Bronchus fibroblast of lung (primary cell): ENCODE measurements at places on chromosomes 2 and 18. TPM values are rescaled to one million over a fixed set of nuclear protein-coding genes. Genes with fewer than 3 reads are reported as not detected.

Gene TMEM37
- total RNA-seq, result 0.45 and 0.84 TPM in 2 replicates

Gene CXCR2
- not detected in 2 replicates for total RNA-seq

Gene RNF152
- 1.8 and 1.9 TPM in 2 replicates for total RNA-seq

Gene GRB14
- 0.17 TPM in 1 of 2 replicates, not detected in the other for total RNA-seq

Gene LAMA1
- 6.2 and 7.0 TPM in 2 replicates for total RNA-seq

Gene PROC
- total RNA-seq, result not detected in 2 replicates

Gene OSR1
- 19.8 and 22.9 TPM in 2 replicates for total RNA-seq

Gene KYNU
- total RNA-seq, result 1.0 and 1.3 TPM in 2 replicates

Gene ALK
- not detected in 2 replicates for total RNA-seq

Gene GPR75
- 0.67 and 0.89 TPM in 2 replicates for total RNA-seq

Gene CNGA3
- not detected in 2 replicates for total RNA-seq

Gene LONRF2
- under 0.01 TPM in 2 replicates for total RNA-seq

Gene CD8A
- total RNA-seq, result not detected in 2 replicates

Gene PLEK
- total RNA-seq, result under 0.01 TPM in 1 of 2 replicates, not detected in the other

Gene AQP12B
- total RNA-seq, result not detected in 2 replicates

Gene BUB1
- total RNA-seq, result 56.5 and 59.0 TPM in 2 replicates

Gene NTSR2
- not detected in 2 replicates for total RNA-seq

Gene C2orf78
- not detected in 2 replicates for total RNA-seq

Gene PTPRN
- total RNA-seq, result 7.9 and 9.8 TPM in 2 replicates

Gene ZC3H15
- 31.7 and 52.8 TPM in 2 replicates for total RNA-seq

Gene ITGA6
- 38.4 and 44.4 TPM in 2 replicates for total RNA-seq

Gene RETSAT
- total RNA-seq, result 33.5 and 39.2 TPM in 2 replicates
